ENCODE measurements at places on chromosomes 5 and 9.

GRCh38 chr5:775961-776861 is 8.3 kb downstream of the ZDHHC11B start:
- no peak for DNase-seq

DNA sequence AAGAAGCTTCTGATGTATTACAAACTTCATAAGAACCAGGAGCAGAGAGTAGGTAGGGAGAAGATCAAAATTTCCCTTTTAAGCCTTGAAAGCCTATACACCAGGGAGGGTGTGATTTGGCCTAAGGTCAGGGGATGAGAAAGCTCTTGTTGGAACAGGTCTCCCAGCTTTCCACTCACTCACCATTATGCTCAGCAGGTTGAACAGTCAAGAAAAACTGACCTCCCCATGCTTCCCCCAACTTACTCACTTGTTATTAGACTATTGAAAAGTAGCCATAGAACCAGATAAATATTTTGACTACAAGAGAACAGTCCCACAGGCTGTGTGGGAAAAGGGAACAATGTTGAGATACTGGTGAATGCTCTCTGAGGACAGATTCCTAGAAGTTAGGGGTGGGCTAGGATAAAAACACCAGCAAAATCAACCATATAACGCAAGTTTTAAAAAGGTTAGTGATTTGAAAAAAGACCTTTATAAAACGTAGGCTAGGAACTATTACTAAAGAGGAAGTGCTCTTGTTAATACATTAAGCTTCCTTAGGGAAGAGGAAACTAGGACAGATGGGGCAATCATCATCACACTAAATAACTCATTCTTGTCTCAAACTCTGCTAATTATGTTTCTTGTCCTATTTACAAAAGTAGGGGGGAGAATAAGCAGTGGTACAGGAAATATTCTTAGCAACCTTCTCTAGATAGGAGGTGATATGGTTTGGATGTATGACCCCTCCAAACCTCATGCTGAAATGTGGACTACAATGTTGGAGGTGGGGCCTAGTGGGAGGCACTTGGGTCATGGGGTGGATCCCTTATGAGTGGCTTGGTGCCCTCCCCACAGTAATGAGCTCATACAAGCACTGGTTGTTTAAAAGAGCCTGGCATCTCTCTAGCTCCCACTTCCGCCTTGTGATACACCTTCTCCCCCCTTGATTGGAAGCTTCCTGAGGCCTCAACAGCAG is 31.0 kb downstream of the PCDHGC5 start:
- peak; percentile 43 for DNase-seq

- peak; percentile 8 for DNase-seq
Observed at GRCh38 chr9:126326228-126327005, at the start of gene MVB12B. Gene MVB12B, plus strand, starts transcription at chr9:126326829. Its CDS starts 101 bp downstream, at chr9:126326930.

- no peak for DNase-seq
Observed at GRCh38 chr5:129120158-129120581, 25.6 kb downstream of the ISOC1 start.

- no peak for DNase-seq
Observed at GRCh38 chr5:161548487-161549094, 2.1 kb upstream of the GABRB2 start.
